ENCODE measurements at places on chromosomes 7 and 10. TPM values are rescaled to one million over a fixed set of nuclear protein-coding genes. Genes with fewer than 3 reads are reported as not detected.
A peak's percentile ranks its signal among the peaks of the same experiment; 100 is the strongest.

The FEZF1 gene
- total RNA-seq = not detected

DNA sequence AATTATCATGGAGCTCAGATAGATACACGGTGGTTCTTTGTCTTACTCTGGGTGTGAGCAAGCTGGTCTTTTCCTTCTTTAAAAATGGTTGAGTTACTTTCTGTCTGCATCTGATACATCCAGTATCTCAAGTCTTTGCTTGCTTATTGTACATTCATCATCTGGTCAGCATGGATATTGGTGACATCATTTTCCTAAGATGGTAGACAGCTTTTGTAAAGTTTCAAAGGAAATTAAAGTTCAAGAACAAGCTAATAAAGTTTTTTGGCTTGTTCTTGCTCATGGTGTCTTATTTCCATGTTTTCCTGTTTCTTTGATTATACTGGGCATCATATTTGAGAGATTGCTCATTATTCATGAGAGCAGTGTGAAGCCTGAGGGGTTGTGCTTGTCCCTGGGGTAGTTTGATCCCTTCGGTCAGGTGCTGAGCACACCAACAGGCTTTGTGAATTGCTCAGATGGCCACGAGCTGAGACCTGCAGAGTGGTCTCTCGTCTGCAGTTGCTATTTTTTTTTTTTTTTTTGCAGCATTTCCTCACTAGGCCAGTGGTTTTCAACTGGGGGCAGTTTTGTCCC lies 38.5 kb downstream of the MGMT start:
- no peak for DNase-seq

The SFR1 gene
- total RNA-seq = 4.9 TPM

- DNase-seq = no peak
These were observed 433.0 kb downstream of the PAXIP1 start for GRCh38 chr7:154569916-154570315.

The GIMAP8 gene
- total RNA-seq = 13.4 TPM

- no peak for DNase-seq
These were observed 22.6 kb downstream of the PALS2 start for GRCh38 chr7:24595671-24596418.

The SLC26A4 gene
- 0.81 TPM for total RNA-seq

- DNase-seq = no peak
These were observed 225.3 kb downstream of the KIF20B start for GRCh38 chr10:89926736-89927135.

GRCh38 chr7:155660059-155660757 lies 15.7 kb downstream of the RBM33 start:
- no peak for DNase-seq

GRCh38 chr7:55965100-55965470 lies 700 bp downstream of the NIPSNAP2 start:
- peak; percentile 10 for DNase-seq

The OR6V1 gene
- not detected for total RNA-seq

- no peak for DNase-seq
These were observed 46.9 kb downstream of the AP3M1 start for GRCh38 chr10:74103560-74104258.

- no peak for DNase-seq
These were observed 23.2 kb downstream of the CALCR start for GRCh38 chr7:93551063-93551895.

DNA sequence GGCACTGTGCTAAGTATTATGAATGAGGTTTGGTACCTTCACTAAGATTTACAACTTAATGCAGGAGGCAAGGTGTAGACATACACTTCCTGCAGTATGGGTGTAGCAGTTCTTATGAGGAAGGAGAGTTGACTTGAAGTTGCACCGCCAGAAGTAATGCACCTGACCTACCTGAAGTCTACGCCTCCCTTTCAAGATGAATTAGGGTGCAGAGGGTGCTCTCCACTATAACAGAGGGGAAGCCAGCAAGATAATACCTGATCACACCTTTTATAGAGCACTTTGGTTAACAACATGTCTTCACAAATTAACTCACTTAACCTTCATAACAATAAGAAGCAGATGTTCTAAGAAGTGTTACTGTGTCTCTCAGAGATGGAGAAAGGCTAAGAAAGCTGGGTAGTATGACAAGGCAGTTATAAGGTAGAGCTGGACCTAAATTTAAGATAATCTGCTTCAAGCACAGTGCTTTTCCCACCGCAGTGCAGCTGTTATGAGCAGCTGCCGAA lies 552 bp upstream of the RAB18 start:
- no peak for DNase-seq

- DNase-seq = no peak
These were observed 146.2 kb downstream of the ICA1 start for GRCh38 chr7:8115547-8116402.

DNA sequence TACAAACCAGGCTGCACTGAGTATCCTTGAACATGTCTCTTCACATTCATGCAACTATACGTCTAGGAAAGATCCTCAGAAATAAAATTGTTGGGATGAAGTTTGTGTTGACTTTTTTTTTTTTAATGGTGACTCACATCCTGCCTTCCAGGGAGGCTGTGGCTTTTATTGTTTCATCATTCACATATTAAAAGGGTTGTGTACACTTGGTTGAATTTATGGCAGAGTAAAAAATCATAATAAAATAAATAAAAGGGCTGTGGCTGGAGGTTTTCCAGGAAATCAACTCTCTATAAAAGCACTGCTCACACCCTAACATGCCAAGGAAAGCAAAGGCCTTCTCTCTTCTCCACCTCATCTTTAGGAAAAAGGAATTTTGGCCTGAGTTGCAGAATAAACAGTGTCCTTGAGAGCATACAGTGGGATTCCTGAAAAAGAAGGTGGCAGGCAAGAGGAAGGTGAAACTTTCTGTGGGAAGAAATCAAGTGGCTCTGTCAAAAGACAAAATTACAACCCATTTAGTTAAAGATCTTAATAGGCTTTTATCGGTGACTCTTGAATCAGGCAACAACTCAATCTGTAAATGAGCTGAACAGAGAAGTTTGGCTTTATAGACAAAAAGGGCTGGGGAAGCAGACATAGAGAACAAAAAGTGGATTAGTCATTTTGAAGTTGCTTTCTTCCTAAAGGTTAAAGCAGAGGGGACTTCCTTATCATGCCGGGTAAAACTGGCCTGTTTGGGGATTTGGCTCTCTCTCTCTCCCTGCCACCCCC lies 41.6 kb upstream of the FHIP2A start:
- DNase-seq = no peak

DNA sequence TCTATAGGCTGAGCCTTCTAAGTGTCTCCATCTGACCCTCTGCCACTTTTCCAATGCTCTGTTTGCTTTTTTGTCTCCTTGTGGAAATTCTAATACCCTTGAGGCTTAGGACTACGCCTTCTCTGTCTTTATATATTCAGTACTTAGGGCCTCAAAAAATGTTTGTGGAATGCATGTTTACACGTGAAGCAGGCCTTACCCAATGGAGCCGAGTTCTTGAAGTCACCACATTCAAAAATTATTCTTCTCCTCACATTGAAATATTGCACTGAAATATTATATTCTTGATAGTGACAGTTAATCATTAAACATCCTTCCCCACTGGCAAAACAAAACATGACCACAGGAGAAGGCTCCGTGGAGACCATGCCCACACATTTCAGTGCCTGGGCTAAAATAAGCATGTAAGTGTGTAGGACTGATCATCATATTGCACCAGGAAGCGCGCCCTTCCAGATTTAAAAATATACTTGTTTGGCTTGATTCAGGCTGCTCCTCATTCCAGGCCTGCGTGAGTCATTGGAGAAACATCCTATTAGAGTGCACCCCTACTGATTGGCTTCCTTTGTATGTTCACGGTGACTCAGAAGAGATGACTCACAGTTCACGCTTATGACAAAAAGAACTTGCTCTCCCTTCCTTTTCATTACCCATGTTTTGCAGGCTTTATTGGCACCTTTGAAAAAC lies 307.4 kb upstream of the AOAH start:
- DNase-seq = peak; percentile 88

DNA sequence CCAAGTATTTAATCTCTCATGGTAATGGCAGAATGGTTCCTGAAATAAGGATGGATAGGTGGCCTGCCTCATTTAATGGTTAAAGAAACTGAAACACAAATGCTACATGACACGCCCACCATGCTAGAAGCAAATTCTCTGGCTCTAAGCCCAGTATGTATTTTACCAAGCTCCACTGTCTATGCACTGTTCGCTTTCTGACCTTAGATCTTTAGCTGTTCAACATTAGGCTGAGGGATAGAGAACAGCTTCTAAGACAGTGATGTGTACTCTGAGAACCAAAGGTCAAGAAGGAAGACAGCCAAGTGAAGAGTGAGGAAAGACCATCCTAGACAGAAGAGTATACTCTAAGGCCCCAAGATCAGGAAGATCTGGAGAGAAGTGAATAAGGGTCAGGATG lies 26.6 kb downstream of the FAM3C start:
- DNase-seq = no peak

DNA sequence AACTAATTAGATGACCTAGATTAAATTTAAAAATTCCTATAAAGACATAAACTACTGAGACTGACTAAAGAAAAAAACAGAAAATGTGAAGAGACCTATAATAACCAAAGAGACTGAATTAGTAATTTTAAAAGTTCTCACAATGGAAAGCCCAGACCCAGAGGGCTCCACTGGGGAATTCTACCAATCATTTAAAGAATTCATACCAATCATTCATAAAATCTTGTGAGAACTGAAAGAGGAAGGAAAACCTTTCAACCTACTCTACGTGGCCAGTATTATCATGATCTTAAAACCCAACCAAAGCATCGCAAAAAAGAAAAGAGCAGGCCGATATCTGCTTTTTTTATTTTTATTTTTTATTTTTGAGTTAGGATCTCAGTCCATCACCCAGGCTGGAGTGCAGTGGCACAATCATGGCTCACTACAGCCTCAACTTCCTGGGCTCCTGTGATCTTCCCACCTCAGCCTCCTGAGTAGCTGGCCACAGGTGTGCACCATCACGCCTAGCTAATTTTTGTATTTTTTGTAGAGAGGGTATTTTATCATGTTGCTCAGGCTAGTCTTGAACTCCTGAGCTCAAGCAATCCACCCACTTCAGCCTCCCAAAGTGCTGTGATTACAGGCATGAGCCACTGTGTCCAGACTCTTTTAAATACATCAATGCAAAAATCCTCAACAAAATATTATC lies 48.6 kb downstream of the DGKI start:
- DNase-seq = no peak

- DNase-seq = no peak
These were observed 11.1 kb upstream of the VIM start for GRCh38 chr10:17216901-17217395.

DNA sequence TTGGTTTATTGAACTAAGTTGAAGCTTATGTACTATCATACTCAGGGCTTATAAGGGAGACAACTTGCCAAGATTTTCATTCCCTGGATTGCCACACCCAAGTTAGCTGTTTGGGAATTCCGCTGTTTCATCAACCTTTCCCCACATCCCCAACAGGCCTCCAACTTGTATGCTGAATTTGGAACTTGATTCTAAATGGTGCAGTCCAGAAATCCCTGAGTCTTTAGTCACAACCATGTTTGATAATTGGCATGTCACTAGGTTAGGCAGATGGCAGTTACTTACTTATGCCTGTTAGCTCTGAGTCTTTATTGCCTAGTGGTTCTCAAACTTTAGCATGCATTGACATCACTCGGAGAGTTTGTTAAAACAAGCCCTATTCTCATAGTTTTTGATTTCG lies 135.4 kb upstream of the PRPS1L1 start:
- DNase-seq = no peak

- DNase-seq = no peak
These were observed 16.3 kb upstream of the CHST12 start for GRCh38 chr7:2386964-2387669.

The SLC26A3 gene
- not detected for total RNA-seq

DNA sequence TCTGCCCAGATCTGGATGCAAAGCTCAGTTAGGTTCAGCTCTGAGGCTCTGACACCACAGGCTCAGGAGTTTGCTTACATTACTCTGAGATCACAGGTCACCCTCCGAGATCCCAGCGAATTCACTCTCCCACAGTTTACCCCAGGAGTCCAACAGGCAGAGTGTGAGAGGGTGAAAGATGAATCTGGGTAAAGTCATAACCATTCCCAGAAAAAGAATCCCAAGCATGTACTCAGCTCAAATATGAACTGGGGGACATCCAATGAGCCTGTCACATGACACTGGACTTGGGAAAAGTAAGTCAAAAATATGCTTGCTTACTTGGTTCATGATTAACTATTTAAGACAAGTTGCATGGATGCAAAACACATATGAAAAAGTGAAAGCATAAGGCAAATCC lies 110.3 kb upstream of the ARID5B start:
- DNase-seq = no peak

GRCh38 chr10:48701941-48702340 lies 17.3 kb downstream of the WDFY4 start:
- DNase-seq = no peak

The CALN1 gene
- total RNA-seq = not detected

The LBX1 gene
- not detected for total RNA-seq

The LRRD1 gene
- total RNA-seq = not detected

DNA sequence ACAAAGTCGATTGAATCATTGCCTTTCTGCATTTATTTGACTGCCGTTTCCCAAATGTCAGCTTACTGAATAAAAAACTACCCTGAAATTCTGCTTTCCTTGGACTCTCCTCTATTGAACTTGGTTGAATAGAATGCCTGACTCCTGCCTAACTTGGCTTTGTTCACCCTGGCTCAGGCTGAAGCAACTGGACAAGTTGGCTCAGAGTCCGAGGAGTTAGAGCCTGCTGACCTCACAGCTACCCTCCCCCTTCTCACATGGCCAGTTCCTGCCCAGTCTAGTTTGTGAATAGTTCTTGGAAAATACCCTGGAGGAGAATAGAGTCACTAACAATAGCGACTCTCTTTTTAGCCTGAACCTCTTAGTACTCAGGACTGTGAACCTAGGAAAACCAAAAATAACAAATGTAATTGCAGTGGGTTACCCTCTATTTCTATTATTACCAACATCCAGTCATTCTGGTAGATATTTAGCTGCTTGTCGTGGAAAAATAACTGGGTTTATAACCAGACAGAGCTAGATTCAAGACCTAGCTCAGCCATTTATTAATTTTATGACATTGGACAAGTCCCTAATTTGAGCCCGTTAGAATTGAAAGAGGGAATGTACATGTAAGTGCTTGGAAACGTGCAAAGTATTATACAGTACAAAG lies 17.3 kb upstream of the NRBF2 start:
- DNase-seq = peak; percentile 69
